Left ventricle myocardium superior (tissue), 1 donor: ENCODE measurements at places on chromosomes 7 and 10. TPM values are rescaled to one million over a fixed set of nuclear protein-coding genes. Genes with fewer than 3 reads are reported as not detected.

The COBL gene
- 91.2 TPM for total RNA-seq

The LAMB1 gene
- 56.1 TPM for total RNA-seq

The CCZ1B gene
- total RNA-seq, result 23.8 TPM

The GDF2 gene
- total RNA-seq, result not detected

The CHST15 gene
- total RNA-seq, result 4.0 TPM

The CYP2C19 gene
- total RNA-seq, result not detected

The CLDN4 gene
- not detected for total RNA-seq

The STEAP1B gene
- total RNA-seq, result 0.69 TPM

The FERD3L gene
- not detected for total RNA-seq

The FAM131B gene
- total RNA-seq, result 0.57 TPM

The COX19 gene
- 9.6 TPM for total RNA-seq

The ABCA13 gene
- 0.20 TPM for total RNA-seq

The AKR1D1 gene
- not detected for total RNA-seq

The NKX6-2 gene
- total RNA-seq, result not detected

The TNRC18 gene
- 29.5 TPM for total RNA-seq

The AIFM2 gene
- total RNA-seq, result 16.3 TPM

The RNF32 gene
- not detected for total RNA-seq

The SUPV3L1 gene
- total RNA-seq, result 40.2 TPM

The IQUB gene
- total RNA-seq, result 0.32 TPM

The CLDN3 gene
- not detected for total RNA-seq

The HECTD2 gene
- total RNA-seq, result 3.0 TPM

The TRPV6 gene
- 0.05 TPM for total RNA-seq

The TEX47 gene
- total RNA-seq, result not detected

The TTYH3 gene
- 10.5 TPM for total RNA-seq

The GIMAP1 gene
- total RNA-seq, result 6.7 TPM

The TBL2 gene
- 7.8 TPM for total RNA-seq

The ACBD7 gene
- not detected for total RNA-seq

The FZD8 gene
- 8.2 TPM for total RNA-seq

The ARMC3 gene
- not detected for total RNA-seq

The UROS gene
- total RNA-seq, result 75.2 TPM
